NCI-H82 (cell line): ENCODE measurements at places on chromosomes 6 and 20.

GRCh38 chr6:121932076-121932991 is 467.1 kb upstream of the HSF2 start:
- DNase-seq: no peak

GRCh38 chr6:5335020-5335419 is 73.7 kb downstream of the FARS2 start:
- no peak for DNase-seq

DNA sequence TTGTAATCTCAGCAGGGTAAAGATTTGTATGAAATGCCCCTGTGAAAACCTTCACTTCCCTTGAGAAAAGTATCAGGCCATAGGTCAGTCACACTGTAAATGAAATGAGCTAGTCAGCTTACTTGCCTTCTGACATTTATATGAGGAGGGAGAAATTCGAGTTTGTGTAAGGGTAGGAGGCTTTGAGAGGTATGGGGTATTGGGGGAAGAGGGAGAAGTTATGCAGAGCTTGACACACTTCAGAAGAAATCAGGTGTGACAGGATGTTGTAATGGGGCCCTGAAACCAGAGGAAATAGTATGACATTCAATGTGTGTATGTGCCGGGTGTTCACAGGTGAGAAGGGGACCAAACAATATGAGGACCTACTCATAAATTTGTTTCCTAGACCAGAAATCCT is 64.2 kb upstream of the CCN6 start:
- no peak for DNase-seq

DNA sequence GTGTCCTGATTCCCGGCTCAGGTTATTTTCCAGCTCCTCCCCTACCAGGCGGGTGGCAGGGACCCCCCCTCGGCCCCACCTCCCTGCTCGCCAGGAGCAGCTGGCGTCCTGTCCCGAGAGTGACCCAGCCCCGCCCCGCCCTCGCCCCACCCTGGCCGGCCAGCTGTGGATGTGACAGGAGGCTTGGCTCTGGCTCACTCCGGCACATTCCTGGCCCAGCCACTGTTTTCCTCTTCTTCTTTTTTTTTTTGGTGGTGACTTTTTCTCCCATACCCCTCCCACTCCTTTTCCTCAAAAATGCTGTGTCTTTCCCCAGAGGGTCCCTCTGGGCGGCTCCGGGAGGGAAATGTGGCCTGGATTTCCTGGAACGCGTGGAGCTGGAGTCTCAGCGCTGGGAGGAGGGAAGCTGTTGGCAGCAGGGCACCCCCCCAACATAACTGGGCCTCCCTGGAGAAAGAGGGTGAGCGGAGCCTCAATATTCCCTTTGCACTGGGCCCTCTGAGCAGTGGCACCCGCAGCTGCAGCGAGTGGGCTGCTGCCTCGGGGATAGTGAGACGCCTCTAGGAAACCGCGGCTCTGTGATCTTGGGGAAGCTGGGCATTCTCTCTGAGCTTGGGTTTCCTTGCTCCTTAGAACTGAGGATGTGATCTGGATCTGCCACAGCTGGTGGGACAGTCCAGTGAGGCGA is 28.3 kb upstream of the CSNK2A1 start:
- peak; percentile 87 for DNase-seq

DNA sequence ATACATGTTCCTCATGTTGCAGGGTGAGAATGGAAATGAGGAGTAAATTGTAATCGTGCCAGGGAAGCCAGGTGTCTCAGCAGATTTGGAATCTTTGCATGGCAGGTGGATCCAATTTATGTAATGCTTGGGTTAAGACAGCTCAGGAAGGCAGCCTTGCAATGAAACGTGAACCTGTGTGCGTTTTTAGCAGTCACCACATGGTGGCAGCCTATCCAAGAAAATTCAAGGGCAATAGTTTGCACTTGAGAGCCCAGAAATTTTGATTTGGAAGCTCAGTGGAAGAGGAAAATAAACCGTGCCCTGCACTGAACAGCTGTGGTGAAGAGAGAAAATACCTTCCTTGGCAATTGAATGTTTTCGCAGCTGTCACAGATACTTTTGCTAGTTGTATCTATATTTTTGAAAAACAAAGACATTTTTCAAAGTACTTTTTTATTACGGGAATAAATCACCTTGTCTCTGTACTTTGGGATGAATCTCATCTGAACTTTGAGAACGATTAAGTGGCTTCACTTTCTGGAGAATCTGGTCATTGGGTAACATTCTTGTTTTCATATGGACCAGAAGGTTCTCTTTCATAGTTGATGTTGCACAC is 26.5 kb downstream of the MTHFD1L start:
- DNase-seq: peak; percentile 89

GRCh38 chr20:6744180-6744579 is 23.3 kb upstream of the BMP2 start:
- DNase-seq: no peak

GRCh38 chr6:151240036-151240685 is 394 bp downstream of the AKAP12 start:
- DNase-seq: peak; percentile 95

DNA sequence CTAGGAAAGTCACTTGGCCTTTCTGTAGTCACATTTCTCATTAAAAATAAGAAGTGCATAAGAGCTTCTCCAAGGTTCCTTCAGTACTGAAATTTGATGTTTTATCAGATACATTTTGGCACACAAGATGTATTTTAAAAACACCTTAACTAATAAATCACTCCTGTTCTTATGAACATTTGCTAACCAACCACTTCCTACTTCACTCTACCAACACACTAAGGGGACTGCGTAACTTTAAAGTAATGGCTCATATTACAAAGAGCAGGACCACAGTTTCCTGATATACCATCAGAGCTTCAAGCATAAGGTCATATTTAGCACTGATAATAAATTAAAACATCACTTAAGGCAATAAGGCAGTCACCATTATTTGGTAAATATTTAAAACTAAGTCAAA is 104.4 kb downstream of the RALGAPA2 start:
- no peak for DNase-seq

- no peak for DNase-seq
These were observed 303.1 kb downstream of the HAO1 start for GRCh38 chr20:7637184-7637583.

GRCh38 chr20:19141998-19142397 is 70.4 kb upstream of the SLC24A3 start:
- no peak for DNase-seq

GRCh38 chr6:36657942-36658544 is 20.5 kb upstream of the CDKN1A start:
- no peak for DNase-seq

- no peak for DNase-seq
These were observed 123.2 kb upstream of the TMEM170B start for GRCh38 chr6:11414176-11414963.

DNA sequence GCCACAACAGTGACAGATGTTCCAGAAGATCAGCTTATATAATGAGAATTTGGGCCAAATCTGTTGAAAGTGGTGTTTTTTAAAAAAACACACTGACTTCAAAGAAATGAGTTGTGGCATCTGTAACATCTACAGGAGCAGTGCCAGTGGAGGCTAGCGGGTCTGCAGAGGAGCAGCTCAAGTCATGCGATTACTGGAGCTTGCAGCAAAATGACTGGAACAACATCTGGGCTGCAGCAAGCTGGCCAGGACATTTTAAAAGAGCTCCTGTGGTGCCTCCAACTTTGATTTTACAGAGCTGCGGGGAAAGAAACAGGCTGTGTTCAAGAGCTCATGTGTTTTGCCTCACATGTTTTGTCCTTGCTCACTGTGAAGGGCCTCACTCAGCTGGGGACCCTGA is 57.2 kb downstream of the TBX18 start:
- DNase-seq: no peak

- no peak for DNase-seq
These were observed 57.6 kb downstream of the TCP11 start for GRCh38 chr6:35083507-35083906.

DNA sequence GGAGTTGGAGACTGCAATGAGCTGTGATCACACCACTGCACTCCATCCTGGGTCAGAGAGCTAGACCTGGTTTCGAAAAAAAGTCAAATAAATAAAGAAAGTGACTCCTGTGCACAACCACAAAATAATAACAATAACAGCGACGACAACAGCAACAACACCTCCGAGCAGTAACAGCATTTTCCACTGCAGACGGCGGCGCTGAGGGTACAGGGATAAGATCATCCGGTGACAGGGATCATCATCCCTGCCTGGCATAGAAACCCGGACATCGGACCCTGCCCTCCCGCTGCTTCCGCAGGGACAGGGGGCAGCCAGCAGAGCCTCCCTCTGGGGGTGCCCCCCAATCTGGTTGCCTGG is 11.5 kb downstream of the SRXN1 start:
- DNase-seq: peak; percentile 70

GRCh38 chr20:37390891-37391525 is 45.1 kb downstream of the SRC start:
- no peak for DNase-seq

GRCh38 chr6:133187657-133188453 is 53.3 kb upstream of the EYA4 start:
- DNase-seq: no peak

DNA sequence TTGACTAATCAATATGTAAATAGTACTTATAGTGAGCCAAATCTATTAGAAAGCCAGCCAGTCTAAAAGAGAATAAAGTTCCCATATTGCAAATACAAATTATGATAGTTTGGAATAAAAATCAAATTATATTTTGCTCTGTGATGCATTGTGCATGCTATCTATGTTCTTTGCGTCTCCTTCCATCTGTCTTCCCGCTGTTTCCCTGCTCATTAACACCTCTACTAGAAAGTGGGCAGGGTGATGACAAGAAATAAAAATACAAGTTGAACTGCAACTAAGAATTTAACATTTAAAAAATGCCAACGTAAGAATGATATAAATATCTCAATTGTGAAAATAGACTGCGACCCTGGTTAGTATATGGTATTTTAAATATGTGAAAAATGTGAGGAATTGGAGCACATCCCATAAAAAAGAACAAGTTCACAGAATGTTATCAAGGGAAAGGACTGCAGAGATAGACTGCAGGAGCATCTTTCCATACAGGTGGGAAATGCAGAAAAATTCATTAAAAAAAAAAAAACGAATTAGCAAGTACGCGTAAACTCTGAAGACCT is 157.6 kb upstream of the PDE7B start:
- no peak for DNase-seq

DNA sequence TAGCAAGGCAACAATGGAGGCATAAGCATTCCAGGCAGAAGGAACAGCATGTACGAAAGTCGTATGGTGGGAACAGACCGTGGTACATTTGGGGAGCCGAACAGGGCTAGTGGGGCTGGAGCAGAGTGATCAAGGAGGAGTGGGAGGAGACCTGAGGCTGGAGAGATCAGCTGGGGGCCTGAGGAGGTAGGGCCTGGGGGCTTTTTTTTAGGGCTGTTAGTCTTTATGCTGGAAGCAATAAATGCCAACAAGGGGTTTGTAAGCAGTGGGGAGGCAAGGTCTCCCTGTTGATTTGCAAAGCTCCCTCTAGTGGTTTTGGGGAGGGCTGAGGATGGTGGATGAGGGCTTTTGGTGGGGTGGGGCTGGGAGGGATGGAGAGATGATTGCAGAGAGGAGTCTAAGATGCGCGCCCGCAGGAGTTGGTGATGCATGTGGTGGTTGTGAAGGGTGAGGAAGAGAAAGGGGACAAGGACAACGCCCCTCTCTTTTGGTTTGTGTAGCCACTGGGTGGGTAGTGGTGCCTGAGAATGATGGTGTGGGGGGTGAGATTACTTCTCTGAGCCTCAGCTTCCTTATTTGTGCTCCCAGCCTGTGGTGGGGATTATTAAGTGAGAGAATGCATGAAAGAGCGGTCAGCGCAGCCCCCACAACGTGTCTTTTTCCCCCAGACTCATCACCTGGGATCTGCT is 74.1 kb upstream of the TOX2 start:
- peak; percentile 47 for DNase-seq

- DNase-seq: no peak
These were observed 67.9 kb upstream of the SNX9 start for GRCh38 chr6:157755032-157755745.

DNA sequence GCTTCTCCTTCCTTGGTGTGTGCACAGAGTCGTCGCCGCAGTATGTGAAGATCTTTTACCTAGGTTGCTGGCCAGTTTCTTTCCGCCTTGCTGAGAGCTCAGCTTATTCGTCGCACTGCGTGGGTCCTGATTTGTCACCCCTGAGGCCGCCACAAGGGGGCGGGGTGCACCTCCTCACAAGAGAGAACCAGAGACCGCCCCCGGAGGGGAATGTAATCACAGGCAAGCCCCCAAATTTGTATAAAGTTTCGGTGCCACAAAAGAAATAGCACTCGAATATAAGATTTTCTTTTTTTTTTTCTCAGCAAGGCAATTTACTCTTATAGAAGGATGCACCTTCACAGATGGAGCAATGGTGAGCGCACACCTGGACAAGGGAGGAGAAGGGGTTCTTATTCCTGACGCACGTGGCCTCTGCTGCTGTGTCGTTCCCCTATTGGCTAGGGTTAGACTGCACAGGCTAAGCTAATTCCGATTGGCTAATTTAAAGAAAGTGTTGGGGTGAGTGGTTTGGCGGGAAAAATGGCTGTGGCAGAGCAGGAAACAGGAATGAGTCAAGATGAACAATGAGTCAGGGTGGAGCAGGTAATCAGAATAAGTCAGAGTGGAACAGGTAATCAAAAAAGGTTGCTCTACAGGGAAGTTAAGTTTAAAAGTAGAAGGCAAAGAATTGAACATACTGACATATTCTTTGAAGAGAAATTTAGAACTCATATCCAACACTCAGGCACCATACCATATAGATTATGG is 19.5 kb downstream of the NCOA3 start:
- DNase-seq: no peak

DNA sequence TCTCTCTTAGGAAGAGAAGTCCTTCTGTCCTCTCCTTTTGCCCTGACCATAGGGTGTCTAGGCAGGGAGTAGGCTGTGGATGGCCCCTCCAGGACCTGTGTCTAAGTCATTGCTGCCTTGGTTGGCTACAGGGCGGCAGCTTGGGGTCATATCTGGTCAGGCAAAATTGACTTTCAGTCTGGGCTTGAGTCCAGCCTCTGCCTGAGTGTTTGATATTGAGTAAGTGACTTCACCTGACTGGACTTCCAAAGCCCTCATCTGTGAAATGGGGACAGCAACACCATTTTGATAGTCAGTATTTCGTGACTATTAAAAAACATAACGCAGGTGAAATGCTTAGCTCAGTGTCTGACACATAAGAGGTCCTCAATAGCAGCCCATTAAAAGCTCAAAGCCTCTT is 4.6 kb downstream of the TGM3 start:
- DNase-seq: no peak

- DNase-seq: peak; percentile 75
These were observed 30.3 kb upstream of the NXT1 start for GRCh38 chr20:23320317-23320716.
